ENCODE measurements at places on chromosomes 11 and 22.

GRCh38 chr22:46033256-46034200 is 56.6 kb upstream of the WNT7B start:
- no peak for DNase-seq

DNA sequence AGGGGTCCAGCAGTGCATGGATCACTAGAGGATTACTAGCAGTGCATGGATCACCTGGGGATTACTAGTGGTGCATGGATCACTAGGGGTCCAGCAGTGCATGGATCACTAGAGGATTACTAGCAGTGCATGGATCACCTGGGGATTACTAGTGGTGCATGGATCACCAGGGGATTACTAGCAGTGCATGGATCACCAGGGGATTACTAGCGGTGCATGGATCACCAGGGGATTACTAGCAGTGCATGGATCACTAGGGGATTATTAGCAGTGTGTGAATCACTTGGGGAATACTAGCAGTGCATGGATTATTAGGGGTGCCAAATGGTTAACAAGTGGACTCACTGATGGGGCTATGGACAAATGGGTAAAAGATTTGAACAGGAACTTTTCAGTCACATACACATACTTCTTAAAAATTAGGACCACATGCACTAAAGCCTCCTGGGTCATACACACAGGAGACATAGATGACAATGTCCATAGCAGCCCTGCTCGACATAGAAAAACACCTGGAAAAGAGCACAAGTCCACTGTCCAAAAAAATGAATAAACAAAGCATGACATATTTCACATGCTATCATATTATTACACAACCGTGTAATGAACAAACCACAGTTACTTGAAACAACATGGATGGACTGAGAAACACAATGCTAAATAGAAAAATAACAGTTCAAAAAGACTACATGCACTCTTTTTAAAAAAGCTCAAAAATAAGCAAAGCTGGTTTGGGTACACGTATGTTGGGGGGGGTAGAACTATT is 109.8 kb downstream of the CD44 start:
- DNase-seq, result no peak

- DNase-seq, result no peak
These were observed 124.1 kb upstream of the MTNR1B start for GRCh38 chr11:92845390-92845789.

GRCh38 chr22:39490135-39490798 is 11.8 kb upstream of the MIEF1 start:
- DNase-seq, result peak; percentile 38

DNA sequence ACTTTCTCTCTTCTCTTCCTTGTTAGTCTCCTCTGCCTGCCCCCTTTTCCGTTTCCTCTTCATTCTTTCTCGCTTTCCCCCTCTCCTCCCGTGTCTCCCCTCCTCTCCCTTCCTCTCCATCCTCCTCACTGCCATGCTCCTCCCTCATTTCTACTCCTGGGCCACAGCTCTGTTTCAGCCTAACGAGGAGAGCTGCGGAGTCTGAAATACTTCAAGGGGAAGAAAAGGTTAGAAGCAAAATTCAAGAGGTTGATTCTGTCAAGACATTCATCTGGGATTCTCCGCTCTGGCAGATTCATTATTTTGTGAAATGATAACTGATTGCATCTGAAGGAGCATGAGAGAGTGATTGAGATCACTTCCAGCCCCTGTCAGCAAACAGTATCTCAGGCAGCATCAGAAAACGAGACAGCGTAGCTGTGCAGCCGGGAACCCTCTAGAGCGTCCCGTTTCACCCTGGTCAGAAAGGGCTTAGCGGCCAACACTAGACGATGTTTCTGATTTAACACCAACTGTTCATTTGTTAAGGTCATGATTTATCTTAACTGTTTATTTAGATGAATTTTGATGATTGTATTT is 279.3 kb upstream of the B3GAT1 start:
- no peak for DNase-seq

DNA sequence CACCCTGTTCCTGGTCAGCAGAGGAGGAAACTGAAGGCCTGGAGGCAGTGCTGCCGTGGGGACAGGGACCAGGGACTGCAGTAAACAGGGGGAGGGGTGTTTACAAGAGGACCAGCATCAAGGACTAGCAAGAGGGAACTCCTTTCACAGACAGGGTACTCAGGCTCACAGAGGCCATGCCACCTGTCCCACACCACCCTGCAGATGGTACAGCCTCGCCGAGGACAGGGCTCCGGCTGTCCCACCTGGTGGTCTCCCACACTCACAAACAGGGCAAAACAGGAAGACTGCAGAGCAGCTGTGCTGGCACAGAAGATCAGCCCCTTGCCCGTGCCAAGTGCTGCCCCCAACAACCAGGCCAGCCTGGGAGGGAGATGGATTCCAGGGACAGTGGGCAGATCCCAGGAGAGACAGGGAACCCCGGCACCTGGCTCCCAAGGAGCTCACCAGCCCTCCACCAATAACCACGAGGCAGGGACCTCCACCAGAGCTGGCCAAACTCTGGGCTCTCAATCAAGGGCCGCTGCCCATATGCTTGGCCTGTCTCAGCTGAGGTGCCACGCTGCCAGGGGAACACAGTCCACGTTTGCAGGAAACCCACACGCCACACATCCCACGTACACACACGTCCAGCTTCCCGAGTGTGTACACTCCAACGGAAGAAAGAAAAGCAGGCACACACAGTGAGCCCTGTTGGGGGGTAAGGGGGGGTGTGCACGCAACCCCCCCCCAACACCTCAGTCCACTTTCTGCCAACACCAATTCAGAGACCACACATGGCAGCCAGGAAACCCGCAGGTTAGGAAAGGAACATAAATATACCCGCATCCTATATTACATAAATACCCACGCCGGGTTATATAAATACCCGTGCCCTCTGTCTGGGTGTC is 2.1 kb downstream of the CSNK1E start:
- peak; percentile 55 for DNase-seq

DNA sequence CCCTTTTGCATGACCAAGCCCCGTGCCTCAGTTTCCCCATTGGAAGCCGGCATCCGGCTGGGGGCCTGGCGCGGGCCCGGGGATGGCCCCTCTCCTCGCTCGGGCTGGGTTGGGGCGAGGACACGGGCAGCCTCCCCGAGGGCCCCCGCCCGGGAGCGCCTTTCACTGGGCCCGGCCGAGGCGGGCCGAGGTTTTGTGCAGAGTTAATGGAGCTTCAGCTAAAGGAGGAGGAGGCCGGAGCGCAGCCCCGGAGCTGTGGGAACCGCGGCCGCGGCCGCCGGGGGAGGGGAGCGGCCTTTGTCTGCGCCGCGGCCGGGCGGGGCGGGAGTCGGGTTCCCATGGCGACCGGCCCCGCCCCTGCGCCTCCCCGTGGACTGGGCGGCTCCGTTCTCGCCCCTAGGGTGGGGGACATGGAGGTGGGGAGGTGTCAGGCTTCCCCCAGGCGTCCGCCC is 1.4 kb upstream of the MAPK11 start:
- peak; percentile 73 for DNase-seq

- no peak for DNase-seq
These were observed 67.9 kb downstream of the DKK3 start for GRCh38 chr11:11940551-11940950.

- DNase-seq, result no peak
These were observed 5.6 kb downstream of the DDX6 start for GRCh38 chr11:118785362-118785761.

Data from right kidney (tissue), 9 donors.